ENCODE measurements at places on chromosomes 11 and 22.
A peak's percentile ranks its signal among the peaks of the same experiment; 100 is the strongest.

DNA sequence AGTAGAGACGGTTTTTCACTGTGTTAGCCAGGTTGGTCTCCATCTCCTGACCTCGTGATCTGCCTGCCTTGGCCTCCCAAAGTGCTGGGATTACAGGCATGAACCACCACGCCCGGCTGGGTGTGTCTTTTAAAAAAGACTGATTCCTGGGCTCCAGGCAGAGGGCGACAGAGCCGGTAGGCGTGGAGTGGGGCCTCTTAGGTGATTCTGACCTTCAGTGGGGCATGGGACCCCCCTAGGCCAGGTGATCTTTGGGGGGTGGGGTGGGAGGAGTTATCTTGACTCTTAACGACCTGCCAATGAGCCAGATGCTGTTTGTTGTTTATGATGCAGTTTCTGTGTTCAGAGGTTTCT, 12.9 kb upstream of the SORL1-AS1 start:
- no peak for DNase-seq

GRCh38 chr11:9142732-9143131, 51.3 kb upstream of the SCUBE2 start:
- DNase-seq = no peak

DNA sequence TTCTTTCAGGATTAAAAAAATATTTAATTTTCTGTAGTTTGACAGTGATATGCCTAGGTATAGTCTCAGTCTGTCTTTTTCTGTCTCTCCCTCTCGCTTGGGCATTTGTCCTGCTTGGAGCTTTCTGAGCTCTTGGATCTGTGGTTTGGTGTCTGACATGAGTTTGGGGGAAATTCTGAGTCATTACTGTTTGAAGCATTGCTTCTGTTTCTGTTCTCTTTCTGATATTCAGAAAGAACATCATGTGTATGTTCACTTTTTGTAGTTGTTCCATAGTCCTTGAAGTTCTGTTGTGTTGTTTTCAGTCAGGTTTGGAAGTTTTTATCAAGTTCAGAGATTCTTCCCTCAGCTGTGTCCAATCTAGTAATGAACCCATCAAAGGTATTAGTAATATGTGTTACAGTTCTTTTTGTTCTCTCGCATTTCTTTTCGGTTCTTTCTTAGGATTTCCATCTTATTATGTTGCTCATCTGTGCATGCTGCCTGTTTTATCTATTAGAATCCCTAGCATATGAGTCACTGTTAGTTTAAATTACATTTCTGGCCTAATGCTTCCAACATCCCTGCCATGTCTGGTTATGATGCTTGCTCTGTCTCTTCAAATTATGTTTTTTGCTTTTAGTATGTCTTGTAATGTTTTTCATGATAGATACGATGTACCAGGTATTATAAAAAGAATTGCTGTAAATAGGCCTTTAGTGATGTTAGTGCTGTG, 48.4 kb downstream of the DDX10 start:
- no peak for DNase-seq

DNA sequence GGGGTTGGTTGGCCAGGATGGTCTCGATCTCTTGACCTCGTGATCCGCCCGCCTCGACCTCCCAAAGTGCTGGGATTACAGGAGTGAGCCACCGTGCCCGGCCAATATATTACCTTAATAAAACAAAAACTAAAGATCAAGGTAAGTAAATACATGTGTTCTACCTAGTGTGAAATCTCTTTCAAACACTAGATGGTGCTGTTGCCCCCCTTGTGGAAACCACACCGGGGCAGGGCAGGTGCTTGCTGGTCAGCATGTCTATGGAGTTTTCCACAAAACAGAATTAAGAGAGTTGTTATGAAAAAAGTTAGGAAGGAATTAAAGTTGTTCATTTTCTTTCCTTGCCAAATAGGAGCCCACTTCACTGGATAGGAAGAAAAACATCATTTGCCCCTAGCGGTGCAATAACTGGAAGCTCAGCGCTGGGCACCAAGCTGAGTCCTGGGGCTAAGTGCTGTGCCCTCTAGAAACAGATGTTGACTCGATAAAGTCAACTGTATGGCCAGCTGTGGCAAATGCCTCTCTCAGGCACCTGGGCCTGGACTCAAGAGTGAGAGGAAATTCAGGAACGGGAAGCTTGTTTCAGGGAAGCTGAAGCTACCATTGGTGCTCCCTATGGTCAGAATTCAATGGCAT, 6.3 kb upstream of the KCNJ5 start:
- no peak for DNase-seq

DNA sequence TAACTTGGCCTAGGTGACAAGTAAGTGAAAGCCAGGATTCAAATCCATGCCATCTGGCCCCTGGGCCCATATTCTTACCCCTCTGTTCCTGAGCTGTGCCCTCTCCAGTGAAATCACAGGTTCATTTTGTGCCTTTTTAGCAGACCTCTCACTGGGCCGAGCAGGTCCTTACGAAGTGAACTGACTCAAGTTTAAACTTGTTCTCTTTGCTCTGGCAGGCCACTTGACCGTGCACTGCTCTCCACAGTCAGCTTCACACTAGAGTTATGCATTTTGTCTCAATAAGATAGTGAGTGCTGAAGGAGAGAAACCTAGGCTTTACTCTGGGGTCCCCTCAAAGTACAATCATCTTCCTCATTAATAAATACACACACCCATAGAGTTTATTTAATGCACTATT, 40.7 kb downstream of the ARFGAP3 start:
- DNase-seq = no peak

DNA sequence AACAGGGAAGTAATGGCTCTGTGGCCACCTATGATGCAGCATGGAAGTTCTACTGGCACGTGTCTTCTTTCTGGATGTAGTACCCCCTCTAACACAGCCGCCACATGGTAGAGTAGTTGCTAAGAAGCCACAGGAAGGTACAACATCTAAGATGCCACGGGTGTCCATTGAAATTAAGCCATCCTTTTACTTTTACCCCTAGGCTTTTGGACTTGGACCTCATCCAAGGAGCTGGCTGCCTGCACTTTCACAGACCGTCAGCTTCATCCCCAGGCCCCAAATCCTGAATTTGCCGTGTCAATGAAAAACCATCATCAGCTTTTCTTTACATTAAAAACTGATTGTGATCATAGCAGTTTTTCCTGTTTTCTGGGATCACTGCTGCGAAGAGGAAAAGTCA, 102.4 kb downstream of the RPL27A start:
- no peak for DNase-seq

DNA sequence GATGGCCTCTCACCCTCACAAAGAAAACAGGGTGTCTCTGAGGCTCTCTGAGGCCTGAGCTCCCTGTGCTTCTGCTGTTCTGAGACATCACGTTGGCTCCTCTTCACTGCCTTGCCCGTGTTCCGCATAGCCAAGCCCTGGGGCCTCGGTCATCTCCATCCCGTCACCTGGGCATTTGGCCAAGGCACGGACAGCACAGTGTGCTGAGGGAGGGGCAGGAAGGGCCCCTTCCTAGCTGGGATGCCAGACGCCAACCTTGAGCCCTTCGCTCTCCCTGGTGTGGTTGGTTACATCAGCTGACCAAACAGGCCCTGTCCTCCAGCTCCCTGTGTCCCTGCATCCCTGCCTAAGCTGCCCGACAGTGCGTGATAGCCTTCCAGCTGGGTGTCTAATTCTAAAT, 25.9 kb downstream of the MOV10L1 start:
- DNase-seq = no peak

DNA sequence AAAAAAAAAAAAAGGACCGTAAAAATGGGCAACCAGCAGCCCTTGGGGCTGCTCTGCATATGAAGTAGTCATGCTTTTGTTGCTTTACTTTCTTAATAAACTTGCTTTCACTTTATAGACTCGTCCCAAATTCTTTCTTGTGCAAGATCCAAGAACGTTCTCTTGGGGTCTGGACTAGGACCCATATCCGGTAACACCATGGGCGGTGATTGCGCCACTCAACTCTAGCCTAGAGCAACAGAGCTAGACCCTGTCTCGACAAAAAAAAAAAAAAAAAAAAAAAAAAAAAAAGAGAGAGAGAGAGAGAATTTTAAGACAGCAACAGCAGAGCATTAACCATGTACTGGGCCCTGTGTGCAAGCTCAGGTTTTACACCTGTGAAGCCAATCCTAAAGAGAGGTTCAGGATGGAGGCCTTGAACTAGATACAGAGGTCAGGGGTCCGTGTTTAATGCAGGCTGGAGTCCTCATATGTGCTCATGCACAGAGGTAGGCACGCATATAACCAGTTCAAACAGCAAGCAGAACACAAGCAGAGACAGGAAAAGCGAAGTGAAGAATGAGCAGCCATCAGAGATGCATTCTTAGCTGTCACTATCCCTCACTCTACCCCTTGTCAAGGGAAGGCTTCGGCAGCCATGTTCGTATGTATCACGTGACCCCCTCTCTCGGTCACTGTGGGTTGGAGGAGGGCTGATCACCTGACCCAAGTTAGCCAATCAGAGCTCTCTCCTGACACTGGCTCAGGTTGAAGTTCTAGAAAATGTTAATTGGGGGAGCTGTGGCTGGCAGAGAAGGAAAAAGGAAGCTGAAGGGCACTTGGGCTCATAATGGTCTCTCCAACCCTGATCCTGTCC, 16.7 kb upstream of the SYT12 start:
- DNase-seq = peak; percentile 28

DNA sequence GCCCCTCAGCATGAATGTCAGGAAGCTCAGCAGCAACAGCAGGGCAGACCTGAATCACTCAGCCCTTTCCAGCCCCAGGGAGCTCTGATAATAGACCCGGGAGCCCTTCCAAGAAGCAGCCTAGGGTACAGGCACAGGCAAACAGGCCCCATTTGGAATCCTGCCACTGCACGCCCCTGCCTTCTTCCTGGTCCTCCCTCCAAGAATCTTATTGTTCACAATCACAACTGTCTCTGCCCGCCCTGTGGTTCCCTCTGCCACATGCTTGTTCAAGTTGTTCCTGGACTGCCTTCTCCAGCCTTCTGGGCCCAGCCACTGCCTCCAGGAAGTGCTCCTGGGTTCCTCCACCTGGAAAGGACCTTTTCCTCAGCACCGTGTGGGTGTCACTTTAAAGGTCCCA, 54.6 kb downstream of the LRRC32 start:
- DNase-seq = no peak

DNA sequence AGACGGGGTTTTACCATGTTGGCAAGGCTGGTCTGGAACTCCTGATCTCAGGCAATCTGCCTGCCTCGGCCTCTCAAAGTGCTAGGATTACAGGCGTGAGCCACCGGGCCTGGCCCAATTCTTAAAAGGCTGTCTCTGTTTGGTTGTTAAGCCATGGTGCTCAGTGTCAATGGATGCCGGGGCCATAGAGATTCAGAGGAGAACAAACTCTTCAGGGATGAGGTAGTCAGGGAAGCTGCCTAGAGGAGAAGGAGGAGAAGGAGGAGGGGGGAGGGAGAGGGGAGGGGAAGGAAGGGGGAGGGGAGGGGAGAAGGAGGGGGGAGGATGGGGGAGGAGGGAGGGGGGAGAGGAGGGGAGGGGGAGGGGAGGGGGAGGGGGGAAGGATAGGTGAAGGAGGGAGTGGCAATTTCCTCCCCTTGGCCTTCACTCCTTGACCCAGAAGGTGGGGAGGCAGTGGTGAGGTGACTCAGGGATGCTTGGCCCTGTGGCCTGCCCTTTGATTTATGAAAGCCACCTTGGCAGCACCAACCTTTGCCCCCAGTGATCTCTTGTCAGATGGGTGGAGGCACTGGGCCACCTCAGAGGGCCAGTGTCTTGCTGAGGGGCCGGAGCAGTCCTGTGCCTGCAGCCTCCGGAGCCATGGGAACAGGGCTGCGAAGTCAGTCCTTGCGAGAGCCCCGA, at the start of gene C11orf86:
Gene C11orf86, plus strand, starts transcription at position 581 of the 681 bp plus-strand sequence. Its CDS starts 59 bp downstream, at position 640.
- no peak for DNase-seq

DNA sequence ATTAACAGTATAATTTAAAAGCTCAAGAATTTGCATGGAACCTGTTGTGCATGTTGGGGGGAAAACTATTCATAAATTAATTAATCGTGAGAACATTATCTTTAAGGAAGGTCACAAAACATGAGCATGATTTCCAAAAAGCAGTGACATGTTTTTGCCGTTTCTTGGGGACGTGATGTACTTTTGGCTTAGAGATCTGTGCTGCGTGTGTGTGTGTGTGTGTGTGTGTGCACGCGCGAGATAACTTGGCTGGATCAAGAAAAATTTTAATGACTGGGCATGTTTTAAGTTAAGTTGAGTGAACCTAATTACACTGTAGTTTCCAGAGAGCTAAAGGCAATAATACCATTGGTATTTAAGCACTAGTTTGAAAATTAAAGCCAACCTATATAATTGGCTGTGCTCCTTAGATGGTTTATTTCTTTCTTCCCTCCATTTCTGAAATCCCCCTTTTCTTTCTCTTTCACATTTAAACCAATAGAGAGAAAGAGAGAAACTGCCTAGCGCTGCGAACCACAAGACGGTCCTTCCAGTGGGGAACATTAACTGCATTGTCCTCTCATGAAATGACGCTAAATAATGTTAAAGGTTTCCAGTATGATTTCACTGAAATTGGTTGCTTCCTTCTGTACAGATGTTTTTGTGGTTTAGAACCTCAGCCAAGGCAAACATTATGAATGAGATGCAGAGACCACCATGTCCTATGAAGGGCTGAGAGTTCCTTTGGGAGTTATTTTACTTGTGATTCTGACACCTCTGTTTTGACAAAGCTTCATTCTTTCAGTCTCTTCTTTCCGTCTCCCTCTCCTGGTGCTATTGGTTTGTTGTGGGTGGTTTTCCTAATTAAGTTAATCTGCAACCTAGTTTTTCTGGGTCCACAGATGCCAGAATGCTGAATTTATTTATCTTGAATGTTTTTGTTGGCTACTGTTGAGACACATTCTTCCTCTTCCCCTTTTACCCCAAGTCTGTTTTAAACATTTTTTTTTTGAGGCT, 51.7 kb downstream of the ZBTB16 start:
- DNase-seq = no peak

- peak; percentile 10 for DNase-seq
Measured at GRCh38 chr11:125542709-125543108, 26.6 kb upstream of the EI24 start.
